ENCODE measurements at places on chromosomes 2 and 18.

DNA sequence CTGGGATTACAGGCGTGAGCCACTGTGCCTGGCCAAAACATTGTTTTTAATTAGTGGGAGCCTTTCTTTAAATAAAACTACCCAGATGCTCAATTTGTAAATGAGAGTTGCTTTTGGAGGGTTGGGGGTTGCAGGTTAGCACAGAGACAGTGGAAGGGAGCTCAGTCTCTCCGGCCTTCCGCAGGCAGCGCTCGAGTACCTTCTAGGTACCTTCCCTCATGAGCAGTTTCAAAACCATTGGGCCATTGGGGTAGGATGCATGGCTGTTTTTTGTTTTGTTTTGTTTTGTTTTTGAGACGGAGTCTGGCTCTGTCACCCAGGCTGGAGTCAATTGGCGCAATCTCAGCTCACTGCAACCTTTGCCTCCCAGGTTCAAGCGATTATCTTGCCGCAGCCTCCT, 19.0 kb downstream of the SLC66A3 start:
- no peak for DNase-seq

DNA sequence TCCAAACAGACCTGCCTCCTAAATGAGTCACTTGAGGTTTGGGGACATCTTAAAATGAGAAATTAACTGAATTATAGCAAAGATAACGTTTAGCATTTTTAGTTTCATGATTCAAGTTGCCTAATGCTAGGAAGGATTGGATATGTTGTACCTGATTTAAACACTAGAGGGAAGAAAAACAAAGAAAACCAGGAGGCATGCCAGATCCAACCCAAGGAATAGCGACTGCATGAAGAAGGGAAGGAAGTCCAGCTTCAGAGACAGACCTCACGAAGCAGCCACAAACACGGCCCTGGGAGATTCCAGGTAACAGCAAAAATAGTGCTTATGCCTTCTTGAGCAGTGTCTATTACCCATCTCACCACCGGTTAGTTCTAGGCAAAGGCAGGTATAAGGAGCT, 499.9 kb upstream of the SPHKAP start:
- DNase-seq: peak; percentile 4

- DNase-seq: no peak
Observed at GRCh38 chr18:35998967-35999366, 26.5 kb downstream of the RMP24 start.

- DNase-seq: no peak
Observed at GRCh38 chr2:72010647-72011369, 136.9 kb downstream of the CYP26B1 start.

DNA sequence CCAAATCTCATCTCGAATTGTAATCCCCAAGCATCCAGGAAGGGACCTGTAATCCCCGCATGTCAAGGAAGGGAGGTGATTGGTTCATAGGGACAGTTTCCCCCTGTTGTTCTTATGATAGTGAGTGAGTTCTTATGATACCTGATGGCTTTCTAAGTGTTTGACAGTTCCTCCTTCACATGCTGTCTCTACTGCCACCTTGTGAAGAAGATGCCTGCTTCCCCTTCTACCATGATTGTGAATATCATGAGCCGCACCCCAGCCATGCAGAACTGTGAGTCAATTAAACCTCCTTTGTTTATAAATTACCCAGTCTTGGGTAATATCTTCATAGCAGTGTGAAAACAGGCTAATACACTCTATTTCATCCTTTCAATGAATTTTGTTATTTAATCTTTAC, 446.7 kb downstream of the RNF144A start:
- DNase-seq: no peak

DNA sequence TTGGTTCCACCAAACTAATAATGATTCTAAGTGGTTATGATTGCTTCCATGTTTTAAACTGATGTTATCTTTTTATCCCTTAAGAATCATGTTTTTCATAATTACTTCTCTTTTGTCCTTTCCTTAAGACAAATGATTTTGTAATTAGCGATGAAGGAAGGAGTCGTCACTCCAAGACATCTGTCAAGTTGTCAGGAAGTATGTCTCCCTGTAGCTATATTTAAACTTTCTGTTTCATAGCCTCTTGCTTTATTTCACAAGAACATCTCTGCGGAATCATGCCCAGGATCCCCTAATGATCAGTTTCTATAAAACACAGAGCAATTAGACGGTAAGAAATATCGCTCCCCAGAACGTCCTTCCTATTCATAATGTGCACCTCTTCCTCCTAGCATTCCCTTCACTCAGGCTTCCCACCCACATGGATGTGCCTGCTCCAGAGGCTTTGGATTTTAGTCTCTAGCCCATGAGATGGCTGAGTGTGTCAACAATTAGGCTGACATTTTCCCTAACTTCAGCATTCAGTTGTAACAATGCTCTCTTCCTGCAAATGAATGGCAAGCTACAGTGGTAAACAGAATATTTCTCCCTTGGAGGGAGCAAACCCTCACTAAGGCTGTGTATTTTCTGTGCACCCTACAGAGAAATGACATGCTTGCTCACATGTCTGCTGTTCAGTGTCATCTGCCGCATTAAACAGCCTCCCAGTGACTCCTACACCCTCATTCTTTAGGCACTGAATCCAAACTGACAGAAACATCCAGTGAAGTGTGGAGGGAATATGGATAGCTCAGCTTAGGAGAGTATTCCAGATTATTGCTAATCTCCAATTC, 879.6 kb upstream of the CELF4 start:
- no peak for DNase-seq

- no peak for DNase-seq
Observed at GRCh38 chr2:216578325-216578724, 54.9 kb upstream of the IGFBP2 start.

GRCh38 chr2:102258025-102258385, 53.4 kb upstream of the IL1RL1 start:
- DNase-seq: no peak

GRCh38 chr2:25109822-25110221, 58.6 kb downstream of the POMC start:
- no peak for DNase-seq

GRCh38 chr18:73043611-73044010, 175.8 kb upstream of the NETO1 start:
- peak; percentile 33 for DNase-seq

- DNase-seq: peak; percentile 43
Observed at GRCh38 chr18:9516437-9517064, 41.2 kb downstream of the RALBP1 start.

DNA sequence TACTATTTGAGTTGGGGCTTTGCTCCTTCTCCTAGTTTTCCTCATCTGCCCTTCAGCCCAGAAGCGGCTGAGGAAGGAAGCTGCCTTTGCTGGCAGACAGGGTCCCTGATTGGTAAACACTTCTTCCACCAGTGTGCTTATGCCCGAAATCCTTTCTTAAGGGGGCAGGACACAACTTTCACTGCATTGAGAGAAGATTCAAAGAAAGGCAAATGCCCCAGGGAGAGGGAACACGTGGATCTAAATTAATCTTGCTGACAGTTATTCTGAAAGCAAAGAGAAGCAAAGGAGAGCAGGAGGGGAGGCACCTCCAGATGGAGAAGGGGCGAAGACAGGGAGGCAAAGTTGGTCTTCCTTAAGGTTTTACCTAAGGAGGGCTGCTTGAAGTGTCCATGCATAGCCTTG, 92.1 kb upstream of the EFEMP1 start:
- DNase-seq: no peak

DNA sequence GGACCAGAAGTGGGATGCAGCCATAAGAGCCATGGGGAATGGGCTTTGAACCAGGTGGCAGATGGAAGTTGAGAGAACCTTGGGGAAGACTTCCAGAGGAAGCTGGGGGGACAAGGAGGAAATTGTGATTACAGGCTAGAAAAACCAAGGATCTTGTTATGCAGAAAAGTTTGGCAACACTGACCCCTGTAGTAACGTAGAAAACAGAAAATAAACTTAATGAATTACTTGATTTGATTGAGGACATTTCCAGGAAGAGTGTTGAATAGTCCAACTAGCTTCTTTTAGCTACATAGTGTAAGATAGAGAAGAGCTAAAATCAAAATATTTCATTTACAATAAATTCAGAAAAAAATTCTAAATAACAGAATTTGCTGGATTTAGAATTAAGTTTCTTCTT, 91.9 kb upstream of the GPC1 start:
- DNase-seq: no peak

DNA sequence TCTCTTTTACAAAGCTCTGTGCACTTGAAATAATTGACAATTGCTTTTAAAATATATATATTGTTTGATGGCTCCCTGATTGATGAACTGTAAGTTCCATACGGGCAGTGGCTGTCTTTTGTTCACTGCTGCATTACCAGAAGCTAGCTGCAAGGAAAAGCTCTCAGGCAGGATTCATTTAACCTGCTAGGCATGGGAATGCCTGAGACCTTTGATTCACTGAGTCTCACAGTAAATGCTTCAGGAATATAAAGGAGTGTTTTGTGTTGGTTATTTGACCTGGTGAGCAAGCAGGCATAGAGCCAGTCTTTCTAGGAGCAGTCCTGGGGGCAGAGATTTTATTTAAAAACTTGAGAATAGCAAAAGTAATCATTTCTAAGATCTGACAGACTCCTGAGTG, 193.2 kb upstream of the ITGA4 start:
- DNase-seq: no peak

DNA sequence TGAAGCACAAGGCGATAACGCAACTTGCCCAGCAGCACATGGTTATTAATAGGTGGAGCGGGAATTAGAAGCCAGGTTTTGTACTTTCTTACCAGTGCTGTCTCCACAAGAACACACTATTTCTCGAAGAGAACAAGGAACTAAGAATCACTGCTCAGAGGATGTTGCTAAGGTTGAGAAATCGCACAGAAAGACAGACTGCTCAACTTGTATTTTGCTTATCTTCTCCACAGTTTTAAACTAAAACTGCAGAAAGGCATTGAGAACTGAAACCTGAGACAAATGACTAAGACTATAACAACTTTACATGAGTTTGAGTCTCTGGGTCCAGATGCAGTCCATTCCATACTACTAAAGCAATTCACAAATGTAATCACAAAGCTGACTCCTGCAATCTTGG, 6.2 kb downstream of the PRKD3 start:
- DNase-seq: no peak

DNA sequence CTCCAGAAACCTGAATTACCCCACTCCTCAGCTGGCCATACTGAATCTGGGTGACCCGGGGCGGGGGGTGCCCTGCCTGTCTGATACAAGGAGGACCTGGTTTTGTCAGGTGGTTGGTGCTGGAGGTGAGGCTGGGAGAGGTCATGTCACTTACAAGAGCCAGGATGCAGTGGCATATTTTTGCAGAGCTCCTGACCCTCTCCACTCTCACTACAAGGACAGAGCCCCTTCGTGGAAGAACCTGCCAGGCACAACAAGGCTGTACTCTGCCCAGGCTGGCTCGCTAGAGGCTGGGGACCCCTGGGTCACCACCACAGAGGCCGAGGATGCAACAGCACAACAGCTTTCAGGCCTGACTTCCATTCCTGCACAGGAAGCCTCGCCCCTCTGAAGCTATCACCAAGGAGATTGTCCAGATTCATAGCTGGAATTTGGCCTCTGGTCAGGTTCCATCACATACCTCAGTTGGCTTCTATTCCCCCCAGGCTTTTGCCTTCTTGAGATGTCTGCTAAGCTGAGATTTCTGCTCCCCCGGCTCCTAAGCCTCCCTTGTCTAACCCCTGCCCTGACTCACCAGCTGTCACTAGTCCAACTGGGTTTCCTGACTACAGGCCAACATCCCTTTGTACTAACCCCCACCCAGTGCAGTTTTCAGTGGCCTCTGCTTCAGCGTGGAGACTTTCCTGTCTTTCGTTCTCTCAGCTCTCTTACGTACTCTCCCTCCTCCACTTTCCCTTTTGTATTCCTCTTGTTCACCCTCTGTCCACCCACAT, 132.5 kb upstream of the EPAS1 start:
- no peak for DNase-seq

DNA sequence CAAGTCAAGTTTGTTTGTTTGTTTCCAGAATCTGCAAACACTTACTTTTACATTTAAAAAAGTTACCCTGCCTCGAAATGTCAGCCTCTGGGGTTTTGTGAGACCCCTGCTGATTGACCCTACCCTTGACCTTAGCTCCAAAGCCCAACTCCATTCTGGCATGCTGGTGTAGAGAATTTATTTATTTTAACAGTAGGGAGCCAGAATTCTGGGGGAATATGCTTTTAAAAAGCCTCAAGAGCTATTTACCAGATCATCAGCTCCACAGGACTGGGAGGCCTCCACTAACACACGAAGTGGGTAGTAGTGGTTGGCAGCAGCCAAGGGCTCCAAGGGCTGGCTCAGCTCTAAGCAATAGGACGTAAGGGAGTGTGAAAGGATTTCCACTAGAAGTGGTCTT, 23.2 kb upstream of the GREB1L start:
- DNase-seq: no peak

DNA sequence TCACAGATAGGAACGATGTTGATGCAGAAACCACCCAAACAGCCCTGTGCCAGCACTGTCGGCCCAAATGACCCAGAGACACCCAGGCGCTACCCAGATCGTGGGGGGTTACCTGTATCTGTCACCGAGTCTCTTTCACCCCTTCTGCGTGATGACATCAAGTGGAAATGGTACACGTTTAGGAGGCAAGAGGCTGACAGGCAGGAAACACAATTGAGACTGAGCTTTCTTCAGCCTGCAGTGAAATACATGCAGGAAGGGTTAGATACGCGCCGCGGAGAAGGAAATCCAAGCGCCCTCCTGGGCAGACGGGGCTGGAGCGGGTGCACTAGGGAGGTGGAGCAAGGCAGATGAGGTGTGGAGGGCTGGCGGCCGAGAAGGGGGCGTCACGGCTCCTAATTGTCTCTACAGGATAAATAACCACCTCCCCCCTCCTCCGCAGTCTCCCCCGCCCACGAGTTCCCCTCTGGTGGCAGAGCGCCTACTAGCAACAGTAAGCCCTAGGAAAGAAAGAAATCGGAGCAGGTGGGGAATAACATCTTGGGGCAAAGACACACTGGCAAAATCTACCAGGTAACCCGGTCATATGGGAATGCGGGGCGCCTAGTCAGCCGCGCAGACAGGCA, at the start of gene RNF152:
Gene RNF152 (minus strand): TSS at position 325 of the 626 bp plus-strand sequence. CDS start 76,544 bp downstream, outside the sequence.
- DNase-seq: peak; percentile 6

- no peak for DNase-seq
Observed at GRCh38 chr2:222823183-222823930, 37.5 kb upstream of the ACSL3 start.

DNA sequence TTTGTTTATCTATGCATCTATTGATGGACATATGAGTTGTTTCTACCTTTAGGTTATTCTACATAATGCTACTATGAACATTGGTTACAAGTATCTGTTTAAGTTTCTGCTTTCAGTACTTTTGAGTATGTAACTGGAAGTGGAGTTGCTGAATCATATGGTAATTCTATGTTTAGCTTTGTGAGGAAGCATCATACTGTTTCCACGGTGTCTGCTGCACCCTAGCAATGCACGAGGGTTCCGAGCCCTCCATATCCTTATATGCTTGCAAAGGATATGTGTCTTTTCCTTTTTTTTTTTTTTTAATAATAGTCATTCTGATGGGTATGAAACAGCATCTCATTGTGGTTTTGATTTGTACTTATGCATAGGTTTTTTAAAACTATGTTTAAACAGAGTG, 83.7 kb downstream of the FMNL2 start:
- no peak for DNase-seq

DNA sequence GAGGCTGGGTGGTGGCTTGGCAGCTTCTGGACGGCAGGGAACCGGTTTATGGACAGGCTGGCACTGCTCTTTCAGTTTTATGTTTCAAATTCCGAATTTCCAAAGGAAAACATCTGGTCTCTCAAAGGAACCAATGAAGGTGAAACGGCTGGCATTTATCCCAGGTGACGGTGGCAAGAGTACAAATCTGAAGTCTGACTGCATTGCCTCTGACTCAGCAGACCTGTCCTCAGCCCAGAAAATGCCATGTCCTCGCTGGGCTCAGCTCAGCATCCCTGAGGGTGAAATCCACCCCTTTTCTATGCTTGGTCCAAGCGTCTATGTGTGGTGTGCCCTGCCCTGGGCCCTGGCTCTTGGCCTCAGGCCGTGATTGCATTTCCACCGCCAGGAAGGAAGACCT, 38.1 kb downstream of the NAPG start:
- peak; percentile 17 for DNase-seq

Measured in NCI-H1694 treated with DMSO at 0.1 percent for 48 hours (cell line).